ENCODE measurements at places on chromosomes 4 and X.

DNA sequence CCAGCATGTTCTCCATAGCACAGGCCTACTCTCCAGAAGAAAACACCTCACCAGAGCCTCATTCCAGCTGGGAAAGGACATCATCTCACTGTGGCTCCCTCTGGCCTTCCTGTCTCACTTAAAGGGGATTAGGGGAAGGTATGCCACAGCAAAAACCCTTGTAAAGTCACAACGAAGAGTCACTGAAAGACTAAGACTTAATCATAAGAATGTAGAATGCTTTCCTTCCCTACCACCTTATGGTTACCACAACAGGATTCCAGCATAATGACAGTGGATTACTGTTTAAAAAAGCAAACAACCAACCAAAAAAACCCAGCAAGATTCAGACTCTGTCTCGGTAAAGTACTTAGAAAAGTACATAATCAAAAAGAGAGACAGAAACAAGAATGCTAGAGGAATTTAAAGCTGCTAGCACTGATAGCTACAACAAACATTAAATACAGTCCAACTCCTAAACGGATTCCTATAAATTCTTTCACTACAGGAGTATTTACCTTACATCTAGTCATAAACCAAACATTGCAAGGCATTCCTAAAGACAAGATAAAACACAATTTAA lies 75.1 kb downstream of the BANK1 start:
- no peak for DNase-seq

- no peak for DNase-seq
These were observed 195.4 kb downstream of the NWD2 start for GRCh38 chr4:37439809-37440474.

DNA sequence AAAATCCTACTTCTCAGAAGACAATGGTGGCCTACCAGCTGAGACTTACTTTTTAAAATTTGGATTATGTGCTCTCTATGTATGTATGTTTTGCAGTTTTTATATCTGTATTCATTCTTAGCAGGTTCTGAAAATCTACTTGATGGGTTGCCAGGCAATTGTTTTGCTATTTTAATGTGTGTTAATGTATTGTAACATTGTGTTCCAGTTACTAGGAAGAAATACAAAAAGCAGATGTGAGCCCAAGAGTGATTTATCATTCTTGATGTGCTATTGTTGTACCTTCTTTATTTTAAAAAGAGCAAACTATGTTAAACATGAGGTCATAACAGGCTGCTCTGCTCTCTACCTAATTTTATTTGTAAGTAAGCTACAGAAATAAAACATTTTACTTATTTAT lies 81.9 kb downstream of the REPS2 start:
- DNase-seq = no peak

DNA sequence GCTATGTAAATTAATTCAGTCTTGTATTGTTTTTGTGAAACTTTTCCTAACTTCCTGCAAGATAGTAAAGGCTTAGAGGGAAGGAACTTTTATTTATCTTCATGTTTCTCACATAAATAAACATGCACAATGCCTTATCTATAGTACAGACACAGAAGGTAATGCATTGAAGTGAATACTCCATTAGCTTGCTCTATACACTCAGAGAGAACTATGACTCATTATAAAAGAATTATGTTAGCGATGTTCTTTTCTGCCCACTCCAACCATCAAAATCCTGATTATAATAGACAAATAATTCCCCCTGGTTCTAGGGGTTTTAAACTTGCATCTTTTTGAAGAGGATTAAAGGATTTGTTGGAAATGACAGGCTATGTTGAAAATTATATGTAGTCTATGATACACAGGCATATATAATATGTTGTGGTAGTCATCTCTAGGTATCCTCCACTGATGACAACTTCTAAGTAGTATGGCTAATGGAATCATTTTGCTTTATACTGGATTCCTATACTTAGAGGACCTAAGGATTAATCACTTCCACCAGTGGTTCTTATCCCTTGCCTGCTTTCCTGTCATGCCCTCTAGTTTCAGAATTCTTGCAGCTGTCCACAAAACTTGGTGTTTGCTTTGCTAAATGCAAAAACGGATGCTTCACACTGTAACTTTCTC lies 115.7 kb downstream of the NDST4 start:
- DNase-seq = no peak

DNA sequence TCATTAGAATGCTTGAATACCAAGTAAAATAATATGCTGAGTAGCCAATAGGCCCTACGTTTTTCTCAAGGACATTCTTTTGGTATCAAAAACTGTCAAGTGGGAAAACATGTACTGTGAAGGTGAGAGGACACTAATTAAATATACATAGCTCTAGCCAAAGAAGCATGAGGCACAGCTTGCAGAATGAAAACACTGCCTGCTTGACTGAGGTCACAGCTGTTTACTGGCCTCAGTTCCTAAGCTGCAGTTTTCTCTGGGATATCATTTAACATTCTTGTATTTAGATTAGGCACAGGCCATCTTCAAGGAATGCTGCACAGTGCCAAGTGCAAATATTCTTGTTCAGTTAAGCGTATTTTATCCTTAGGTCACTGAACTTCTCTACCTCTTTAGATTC lies 78.6 kb downstream of the NAP1L3 start:
- DNase-seq = no peak

DNA sequence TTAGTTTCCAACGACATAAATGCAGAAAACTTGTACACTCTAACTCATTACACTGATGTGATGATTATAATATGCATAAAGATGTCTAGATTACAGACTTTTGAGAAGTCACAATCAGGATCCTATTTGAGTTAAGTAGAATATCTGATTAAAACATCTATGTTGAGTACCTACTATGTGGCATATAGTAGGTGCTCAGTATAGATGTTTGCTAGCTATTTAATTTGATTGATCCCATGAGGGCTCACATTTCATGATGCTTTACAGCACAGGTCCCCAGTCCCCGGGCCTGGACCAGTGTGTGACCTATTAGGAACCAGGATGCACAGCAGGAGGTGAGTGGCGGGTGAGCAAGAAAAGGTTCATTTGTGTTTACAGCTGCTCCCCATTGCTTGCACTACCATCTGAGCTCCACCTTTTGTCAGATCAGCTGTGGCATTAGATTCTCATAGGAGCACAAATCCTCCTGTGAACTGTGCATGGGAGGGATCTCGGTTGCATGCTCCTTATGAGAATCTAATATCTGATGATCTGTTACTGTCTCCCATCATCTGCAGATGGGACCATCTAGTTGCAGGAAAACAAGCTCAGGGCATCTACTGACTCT lies 33.0 kb upstream of the CXCL8 start:
- peak; percentile 4 for DNase-seq

DNA sequence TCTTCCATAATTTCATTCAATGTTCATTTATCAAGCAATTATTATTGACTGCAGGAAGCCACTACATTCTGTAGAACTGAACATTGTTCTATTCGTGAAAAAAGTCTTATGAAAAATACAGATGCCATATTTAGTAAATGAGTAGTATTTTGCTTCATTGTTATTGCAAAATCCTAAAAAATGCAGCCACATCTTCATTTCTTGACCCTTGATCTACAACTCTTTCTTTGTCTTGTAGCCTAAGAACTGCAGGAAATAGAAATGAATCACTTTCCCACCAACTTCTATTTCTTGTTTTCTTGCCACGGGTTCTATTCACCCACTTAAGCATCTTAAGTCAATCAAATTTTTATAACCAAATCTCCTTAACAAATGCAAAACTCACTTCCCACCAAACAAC lies 63.3 kb downstream of the KCNIP4 start:
- no peak for DNase-seq

- DNase-seq = no peak
These were observed 2.9 kb downstream of the LRPAP1 start for GRCh38 chr4:3529363-3529762.

DNA sequence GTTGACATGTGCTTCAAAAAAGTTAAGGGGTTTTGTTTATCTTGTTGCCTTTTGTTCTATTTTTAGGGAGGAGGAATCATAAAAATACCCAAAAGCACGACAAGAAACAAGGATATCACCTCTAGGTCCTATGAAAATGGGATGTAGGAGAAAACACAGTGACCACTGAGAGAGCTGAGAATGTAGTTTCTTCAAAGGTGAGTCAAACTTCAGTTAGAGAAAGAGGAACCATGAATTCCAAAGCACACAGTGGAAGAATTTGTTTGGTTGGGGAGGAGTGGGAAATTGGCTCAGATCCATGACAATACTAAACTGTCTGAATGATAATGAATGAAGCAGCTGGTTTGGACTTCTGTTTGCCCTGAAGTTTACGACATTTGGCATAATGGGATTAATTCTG lies 19.1 kb upstream of the FRYL start:
- no peak for DNase-seq

DNA sequence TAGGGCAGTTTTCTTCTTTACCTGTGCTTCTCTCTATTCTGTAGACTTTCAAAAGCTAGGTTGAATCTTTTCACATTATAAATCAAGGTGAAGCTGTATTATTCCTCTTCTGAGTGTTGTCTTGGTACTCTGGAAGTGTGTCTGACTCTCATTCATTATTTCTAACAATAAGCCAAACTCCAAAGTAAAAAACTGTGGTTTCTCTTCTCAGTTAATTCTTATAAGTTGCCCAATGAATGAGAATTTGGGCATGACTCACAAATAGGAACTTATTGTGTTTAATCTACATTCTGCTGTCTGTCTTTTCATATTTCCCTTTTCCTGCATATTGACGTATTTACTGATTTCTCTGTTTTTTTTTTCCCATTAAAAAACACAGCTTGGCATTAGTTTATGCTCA lies 714.5 kb downstream of the CCSER1 start:
- no peak for DNase-seq

- DNase-seq = no peak
These were observed 324 bp upstream of the MSN start for GRCh38 chrX:65667157-65667502.

- no peak for DNase-seq
These were observed 29.5 kb upstream of the XIAP start for GRCh38 chrX:123830309-123830708.

DNA sequence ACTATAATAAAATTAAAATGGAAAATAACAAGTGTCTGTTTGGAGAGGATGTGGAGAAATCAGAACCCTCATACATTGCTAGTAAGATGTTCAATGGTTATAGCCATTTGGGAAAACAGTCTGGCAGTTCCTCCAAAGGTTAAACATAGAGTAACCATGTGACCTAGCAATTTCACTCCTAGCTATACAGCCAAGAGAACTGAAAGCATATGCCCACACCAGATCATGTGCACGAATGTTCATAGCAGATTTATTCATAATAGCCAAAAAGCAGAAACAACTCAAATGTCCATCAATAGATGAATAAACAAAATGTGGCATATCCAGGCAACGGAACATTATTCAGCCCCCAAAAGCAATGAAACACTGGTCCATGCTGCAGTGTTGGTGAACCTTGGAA lies 9.4 kb upstream of the CCNQ start:
- no peak for DNase-seq

- DNase-seq = no peak
These were observed 7.4 kb downstream of the GAB1 start for GRCh38 chr4:143344041-143344440.

DNA sequence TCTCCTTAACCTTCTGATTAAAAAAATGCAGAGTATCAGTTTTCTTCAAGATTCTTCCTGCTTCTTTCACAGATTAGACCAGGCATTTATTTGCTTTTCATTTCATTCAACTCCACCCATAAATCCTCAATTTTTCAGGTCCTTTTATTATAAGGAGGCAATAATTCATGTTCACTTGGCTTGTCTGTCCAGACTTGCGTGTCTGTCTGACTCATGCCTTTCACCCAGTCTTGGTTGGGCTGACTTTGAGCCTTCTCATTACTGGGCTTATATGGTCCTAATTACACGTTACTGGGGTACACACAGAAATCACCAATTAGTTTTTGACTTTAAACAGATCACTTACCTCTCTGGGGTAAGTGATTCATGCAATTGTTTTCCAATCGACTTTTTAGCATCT lies 48.8 kb upstream of the GALNT7 start:
- no peak for DNase-seq

DNA sequence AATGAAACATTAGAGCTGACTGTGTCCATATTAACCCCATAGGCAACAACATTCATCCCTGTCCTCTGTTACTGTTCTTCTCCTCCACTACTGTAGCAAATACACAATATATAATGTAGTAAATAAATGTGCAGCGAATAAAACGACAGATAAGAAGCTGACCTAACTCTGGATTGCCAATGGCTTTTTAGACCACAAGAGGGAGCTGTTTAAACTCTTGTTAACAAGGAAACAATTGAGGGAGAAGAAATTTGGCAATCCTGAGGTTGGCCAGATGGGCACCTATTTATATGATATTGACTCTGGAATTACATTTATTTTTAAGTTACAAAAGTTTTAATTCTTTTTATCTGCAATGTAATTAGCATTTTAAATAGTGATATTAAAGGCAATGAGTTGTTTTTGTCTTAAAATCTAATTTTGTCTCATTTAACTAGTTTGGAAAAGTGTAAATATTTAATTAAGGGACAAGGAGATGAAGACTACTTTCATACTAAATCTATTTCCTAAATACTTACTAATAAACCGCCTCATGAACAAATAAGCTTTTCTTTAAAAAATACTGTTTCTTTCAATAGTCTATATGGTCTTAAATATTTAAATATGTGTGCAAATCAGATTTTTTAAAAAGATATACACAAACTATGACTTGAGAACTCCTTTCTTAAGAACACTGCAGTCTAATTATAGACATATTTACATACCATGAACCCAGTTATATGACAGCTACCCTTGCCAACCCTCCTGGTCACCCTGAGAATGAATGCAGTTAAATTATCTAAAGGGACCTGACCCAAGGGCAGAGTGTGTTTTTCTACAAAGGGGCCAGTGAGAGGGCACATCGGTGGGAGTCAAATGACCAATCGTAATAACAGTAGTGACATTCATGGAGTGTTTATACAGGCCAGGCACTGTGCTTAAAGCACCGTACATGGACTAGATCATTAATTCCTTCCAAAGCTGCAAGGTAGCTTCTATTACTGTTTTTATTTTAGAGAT lies 52.9 kb upstream of the HPF1 start:
- no peak for DNase-seq

DNA sequence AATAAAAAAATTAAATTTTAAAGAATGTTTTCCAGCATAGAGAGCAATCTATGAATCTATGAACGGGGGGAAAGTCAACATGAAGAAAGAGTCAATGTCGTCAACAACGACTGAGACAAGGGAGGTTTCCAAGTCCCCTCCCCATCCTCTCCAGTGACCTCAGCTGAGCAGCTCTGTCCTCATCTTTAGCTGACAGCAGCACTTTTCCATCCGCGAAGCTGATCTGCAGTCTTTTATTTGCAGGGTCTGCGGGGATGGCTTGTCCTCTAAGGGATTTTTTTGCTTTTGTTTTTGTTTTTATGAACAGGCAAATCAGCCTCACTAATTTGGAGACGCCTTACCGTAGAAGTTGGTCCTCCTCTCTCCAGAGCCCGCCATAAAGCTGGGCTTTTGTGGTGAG lies 46.5 kb downstream of the PRKX start:
- no peak for DNase-seq

- DNase-seq = no peak
These were observed 125.0 kb downstream of the BMPR1B start for GRCh38 chr4:94882756-94883155.

GRCh38 chrX:71910986-71911730 lies 513 bp downstream of the NHSL2 start:
- DNase-seq = no peak
